ENCODE measurements at places on chromosomes 2 and 18.

GRCh38 chr18:55635439-55635838 lies 47.4 kb upstream of the TCF4 start:
- DNase-seq, result no peak

GRCh38 chr18:54806526-54806925 lies 21.8 kb upstream of the RAB27B start:
- DNase-seq, result no peak

- DNase-seq, result no peak
Observed at GRCh38 chr2:67548317-67549201, 151.4 kb downstream of the ETAA1 start.

- no peak for DNase-seq
Observed at GRCh38 chr18:57084331-57085271, 62.3 kb upstream of the BOD1L2 start.

DNA sequence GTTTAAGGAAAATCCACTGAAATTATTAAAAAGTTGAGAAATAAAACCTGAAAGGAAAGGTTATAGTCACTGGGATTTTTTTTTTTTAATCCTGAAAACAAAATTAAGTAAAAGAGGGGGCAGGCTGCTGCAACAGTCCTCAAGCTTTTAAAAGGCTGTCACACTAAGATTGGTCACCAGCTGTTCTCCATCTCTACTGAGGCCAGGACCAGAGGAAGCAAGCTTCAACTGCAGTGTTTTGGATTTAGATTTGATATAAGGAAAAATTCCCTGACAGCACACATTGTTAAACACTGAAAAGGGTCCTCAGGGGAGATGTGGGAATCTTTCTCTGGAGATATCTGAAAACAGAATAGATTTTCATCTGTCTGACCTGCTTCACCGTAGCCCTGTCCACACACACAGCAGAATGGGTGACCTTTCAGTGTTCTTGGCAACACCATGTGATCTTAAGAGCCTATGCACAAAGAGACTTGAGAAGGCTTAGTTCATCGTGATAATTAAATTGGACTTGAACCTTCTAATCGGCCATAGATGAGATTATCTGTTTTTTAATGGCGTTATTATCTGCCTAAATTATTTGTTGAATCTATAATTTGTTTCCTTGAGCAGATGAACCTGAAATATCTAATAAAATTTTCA lies 132.0 kb upstream of the BOD1L2 start:
- DNase-seq, result no peak

DNA sequence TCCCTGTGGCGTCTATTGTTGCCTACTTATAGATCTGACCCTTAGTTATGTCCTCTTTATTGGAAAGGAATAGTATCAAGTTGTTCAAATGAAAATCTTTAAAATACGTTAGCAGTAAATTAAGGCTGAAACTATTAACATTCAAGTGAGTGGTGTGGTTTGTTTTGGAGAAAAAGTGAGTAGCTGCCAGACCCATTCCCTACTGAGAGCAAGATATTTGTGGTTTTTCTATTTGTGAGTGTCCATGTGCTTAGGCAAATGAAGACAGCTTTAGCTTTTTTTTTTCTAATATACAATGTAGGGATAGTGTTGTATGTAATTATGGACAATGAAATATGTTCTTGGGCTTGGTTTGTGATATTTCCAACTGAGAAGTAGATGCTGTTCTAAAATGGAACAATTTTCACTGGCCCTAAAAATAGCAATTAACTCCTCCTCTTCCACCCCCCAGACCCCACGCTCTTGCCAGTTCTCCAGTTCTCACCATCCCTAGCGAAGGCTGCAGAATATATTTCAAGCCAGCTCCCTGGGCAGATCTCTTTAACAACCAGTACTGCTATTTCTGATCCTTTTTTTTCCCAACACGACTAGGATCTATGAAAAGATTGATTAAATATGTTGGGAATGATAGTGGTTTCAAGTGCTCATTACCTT lies 83.1 kb downstream of the CCDC85A start:
- no peak for DNase-seq

DNA sequence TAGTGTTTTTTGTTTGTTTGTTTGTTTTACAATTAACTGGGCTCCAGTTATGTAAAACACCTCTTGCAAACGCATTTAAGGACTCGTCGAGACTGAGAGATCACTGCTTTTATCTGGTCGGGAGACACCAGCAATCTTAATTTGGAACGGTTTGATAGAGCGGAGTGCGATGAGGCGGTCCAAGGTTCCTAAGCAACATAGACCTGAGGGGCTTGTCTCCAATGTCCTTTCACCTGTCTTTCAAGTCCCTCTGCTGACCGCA lies 729 bp upstream of the SELENOI start:
- no peak for DNase-seq

GRCh38 chr2:232315923-232316299 lies 62.6 kb upstream of the ALPP start:
- no peak for DNase-seq

DNA sequence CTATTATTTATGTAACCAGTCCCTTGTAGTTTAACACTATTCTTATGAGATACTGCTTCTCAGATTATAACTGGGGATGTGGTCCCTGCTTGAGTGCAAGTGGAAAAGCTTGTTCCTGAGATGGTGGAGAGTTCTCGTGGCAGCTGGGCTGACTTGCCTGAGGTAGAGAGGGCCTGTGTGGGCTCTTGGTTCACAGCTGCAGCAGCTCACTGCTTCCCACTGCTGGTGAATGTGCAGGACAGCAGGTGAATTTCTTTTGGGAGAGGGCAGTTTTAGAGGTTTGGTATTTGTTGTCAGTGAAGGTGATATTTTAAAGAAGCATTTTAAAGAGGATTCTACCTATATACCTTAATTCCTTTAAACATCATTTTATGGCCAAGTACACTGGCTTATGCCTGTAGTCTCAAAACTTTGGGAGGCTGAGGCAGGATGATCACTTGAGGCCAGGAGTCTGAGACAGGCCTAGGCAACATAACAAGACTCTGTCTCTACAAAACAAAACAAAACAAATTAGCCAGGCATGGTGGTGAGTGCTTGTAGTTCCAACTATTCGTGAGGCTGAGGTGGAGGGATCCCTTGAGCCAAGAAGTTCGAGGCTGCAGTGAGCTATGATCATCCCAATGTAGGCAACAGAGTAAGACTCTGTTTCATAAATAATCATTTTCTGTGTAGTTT lies 94.8 kb downstream of the MTA3 start:
- DNase-seq, result peak; percentile 65

DNA sequence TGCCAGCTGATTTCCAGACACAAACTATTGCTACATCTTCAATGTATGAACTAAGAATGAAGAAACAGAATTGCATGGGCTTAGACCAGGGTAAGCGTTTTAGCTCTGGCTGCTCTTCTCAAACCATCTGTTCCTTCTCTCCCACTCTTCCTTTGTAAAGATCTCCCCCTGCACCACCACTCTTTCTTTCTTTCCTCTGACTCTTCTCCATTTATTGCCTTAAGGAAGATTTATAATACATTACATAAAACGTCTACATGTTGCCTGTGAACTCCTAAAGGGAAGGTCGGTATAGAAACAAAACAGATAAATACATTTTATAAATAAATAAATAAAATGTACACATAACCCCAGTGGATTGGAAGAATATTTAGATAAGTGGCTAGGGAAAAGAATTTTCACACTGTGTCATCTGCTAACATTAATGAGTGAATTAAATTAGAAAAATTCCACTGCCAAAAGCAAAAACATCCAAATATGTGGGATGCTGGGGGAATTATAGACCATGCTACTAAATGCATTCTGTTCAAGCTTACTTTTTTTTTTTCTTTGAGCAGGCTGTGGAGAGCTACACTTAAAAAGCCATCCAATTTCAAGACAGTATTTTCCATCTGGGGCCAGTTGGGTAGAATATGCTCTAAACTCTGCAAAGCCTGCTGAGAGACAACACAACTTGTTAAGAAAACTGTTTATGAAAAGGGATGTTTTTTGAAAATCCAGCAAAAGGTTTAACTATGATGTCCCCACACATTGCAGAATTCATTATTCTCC lies 41.5 kb downstream of the NCKAP5 start:
- no peak for DNase-seq

DNA sequence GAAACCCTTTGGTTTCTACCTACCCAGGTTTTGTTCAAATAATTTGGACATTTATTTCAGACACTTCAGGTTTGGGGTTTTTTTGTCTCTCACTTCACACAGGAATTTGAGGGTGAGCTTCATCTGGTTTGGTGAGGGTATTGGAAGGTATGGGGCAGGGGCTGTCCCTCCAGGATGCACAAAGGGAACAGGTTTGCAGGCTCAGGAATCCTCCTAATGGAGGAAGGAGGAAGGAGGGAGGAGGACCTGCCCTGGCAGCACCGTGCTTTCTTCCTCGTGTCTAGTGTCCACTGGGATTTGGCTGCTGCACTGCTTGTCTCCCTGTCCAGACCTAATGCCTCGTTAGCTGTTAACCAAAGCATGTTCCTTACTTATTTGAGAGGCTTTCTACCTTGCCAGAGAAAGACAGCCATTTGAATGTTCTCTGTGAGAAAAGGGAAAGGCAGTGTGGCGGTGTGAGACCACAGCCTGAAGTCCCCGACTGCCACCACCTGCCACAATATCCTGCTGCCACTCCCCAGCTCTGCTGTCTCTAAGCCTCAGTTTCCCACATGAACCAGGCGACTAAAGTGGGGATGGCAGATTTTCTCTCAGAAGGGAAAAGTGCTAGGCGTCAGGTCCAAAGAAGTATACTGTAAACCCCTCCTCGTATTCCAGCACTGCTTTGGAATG lies 2.2 kb upstream of the SLC4A5 start:
- DNase-seq, result no peak

- no peak for DNase-seq
Observed at GRCh38 chr2:198285216-198285615, 480.8 kb downstream of the PLCL1 start.

DNA sequence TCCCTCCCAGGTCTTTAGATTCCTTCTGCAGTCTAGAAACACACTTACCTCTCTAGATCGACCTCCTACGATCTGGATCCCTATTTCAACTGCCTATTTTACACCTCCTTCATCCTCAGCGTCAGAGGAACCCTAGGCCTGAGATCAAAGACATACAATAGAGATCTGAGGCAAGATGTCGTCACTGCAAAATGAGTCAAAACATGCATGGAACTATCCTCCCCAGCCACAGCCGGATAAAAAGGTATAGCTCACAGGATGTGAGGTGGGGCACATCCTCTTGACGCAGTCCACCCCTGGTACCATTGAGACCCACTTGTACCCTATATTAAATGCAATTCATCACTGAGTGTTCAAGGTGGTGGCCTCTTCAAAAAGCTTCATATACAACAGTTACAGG lies 63.7 kb upstream of the DNAJC10 start:
- no peak for DNase-seq

- no peak for DNase-seq
Observed at GRCh38 chr2:110812726-110813645, 80.6 kb downstream of the ACOXL start.

DNA sequence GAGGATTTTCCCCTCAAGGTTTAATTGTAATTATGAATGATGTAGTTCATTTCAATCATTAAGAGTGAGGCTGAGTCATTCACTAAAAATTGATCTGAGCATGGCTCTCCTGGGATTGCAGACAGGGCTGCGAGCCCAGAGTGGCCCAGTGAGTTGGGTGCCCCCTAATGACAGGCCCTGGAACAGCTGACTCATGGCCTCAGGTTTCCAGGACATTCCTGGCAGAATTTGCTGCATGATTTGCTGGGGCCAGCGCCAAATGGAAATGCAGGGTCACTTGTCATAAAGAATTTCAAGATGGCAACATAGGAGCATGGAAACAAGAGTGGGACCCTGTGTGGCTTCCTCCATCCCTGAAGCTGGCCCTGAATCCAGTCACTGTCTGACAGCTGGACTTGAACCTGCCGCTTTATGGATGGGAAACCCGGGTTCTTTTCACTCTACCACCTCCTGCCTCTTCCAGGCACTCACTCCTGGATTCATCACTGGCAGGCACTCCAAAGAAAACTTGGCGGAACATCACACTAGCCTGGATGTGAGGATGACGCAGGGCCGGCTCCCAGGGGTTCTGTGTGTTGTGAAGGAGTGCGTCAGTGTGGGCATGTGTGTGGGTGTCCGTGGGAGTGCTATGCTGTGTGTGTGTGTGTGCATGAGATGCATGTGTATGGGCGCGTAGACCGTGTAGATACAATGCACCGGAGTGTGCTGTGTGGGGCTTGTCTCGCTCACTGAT lies 15.2 kb downstream of the OTOF start:
- peak; percentile 68 for DNase-seq

DNA sequence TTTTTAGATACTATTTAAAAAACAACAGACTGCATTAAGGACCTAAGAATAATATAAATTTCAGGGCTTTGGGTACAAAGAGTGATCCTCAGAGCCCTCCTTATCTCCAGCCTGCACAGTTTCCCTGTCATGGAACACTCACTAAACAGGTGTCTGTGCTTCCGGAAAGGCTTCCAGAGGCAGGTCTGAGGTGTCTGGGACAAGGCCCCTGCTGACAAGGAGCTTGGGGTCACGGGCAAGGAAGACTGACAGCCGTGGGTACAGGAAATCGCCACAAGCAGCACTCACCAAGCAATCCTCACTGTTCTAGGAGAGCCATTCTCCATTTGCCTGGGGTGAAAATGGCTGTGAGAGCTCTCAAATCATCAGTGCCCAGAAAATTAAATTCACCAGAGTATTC lies 220.3 kb upstream of the PXDN start:
- no peak for DNase-seq

GRCh38 chr2:212083492-212083891 lies 455.1 kb downstream of the ERBB4 start:
- no peak for DNase-seq

GRCh38 chr2:120369250-120369649 lies 23.3 kb downstream of the INHBB start:
- DNase-seq, result no peak

- DNase-seq, result no peak
Observed at GRCh38 chr2:218547978-218548377, 20.2 kb downstream of the USP37 start.

- no peak for DNase-seq
Observed at GRCh38 chr2:219727771-219728429, 100.5 kb downstream of the SLC4A3 start.

GRCh38 chr2:173997269-173997668 lies 32.1 kb upstream of the SP3 start:
- DNase-seq, result no peak

DNA sequence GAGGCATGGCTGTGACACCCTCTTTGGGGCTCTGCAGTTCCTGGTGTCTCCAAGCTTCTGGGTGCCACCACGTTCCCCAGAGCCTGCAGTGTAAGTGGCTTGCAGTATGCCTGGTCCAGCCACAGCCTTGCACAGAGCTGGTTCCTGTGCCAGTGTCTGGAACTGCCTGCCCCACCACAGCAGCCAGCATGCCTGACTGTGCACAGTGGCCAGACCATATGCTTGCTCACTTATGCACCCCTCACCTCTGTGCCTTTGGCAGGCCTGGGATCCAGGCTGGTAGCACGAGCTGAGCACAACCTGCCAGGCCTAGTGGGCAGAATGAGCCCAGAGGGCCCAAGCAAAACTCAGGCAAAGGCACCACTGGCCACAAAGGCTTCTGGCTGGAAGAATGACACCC lies 154.1 kb downstream of the DPP4 start:
- DNase-seq, result no peak

GRCh38 chr2:6359964-6360363 lies 505.7 kb downstream of the CMPK2 start:
- DNase-seq, result no peak

DNA sequence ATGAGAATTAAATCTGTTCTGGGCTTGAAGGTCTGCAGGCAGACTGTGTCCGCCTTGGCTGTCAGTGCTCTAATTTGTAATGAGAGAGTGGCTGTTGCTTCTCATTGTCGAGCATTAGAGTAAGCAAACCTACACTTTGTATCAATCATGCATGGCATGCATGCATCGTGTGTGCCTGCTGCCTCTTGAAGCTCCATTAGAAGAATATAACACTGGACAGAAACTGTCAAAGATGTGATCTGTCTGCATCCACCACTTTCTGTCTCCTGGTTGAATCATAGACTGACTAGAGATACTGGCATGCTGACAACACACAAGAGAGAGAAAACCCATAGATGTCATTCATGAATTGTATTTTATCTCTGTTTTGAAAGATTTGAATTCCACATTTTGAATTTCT lies 275.0 kb upstream of the NXPH2 start:
- DNase-seq, result no peak
